ENCODE measurements at places on chromosomes 16 and 17.

DNA sequence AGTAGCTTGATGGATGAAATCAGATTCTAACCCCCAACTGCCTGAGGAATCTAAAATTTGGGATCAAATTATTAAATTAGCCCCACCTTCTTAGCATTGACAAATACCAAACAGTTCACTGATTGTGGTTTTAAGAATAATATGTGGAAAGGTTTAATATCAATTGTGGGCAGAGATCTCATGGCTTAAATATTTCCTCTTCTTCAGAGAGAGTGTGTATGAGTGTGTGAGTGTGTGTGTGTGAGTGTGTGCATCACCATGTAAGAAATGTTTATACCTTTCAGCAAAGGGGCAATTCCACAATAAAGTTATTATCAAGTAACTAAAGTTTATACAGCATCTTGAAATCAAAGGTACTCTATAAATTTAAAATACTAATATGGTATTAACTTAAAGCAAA is 3.2 kb downstream of the SMURF2 start:
- DNase-seq, result no peak

DNA sequence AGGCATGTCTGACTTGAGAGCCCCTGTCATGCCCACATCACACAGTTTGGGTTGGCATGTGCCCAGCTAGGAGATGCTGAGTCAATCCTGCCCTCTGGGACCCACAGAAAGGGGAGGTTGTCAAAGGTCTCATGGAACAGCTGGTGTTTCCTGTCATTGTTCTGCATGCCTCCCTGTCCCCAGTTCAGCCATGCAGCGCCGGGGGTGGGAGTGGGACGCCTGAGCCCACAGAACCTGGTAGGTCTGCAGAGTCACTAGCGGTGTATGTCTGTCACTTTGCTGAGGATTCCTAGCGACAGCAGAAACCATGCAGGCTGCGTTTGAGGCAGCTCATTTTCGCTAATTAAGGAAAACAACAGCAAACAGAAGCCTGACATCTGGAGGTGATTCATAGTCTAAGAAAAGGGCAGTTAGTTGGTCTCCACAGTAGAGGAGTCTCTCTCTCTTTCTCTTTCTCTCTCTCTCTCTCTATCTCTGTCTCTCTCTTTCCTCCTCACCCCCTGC is 19.6 kb upstream of the CCL1 start:
- peak; percentile 38 for DNase-seq

DNA sequence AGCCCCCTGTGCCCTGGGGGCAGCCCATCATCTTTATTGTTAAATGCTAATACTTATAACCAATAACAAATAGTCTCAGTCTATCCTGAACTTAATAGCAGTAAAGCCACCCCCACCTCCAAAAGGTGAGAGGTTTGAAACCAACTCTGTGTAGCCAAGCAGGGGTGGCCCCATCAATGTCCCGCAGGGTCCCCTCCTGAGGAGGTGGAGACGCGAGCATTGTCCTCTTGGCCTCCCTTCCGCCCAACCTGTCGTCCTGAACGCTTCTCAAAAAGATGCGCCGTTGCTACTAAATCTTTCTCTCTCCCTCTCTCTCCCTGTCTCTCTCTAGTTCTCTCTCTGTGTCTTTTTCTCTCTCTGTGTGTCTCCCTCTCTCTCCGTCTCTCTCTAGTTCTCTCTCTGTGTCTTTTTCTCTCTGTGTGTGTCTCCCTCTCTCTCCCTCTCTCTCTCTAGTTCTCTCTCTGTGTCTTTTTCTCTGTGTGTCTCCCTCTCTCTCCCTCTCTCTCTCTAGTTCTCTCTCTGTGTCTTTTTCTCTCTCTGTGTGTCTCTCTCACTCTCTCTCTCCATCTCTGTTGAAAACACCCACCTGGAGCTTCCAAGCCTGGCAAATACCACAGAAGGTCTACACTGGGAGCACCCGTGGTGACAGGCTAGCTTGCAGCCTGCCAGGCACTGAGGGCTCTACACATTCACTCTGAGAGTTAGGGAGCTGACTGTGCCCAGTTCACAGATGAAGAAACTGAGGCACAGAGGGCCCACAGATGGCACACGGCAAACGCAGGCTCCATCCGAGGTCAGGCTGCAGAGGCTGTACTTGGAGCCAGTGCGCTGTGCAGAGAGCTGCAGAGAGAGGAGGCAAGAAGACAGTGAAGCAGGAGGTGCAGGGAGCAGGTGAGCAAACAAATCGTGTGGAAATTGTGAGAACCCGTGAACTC is 185.9 kb downstream of the C16orf95 start:
- no peak for DNase-seq

GRCh38 chr17:69445132-69445531 is 30.6 kb downstream of the MAP2K6 start:
- DNase-seq, result no peak

- no peak for DNase-seq
Observed at GRCh38 chr16:8861563-8862308, 7.1 kb downstream of the CARHSP1 start.

DNA sequence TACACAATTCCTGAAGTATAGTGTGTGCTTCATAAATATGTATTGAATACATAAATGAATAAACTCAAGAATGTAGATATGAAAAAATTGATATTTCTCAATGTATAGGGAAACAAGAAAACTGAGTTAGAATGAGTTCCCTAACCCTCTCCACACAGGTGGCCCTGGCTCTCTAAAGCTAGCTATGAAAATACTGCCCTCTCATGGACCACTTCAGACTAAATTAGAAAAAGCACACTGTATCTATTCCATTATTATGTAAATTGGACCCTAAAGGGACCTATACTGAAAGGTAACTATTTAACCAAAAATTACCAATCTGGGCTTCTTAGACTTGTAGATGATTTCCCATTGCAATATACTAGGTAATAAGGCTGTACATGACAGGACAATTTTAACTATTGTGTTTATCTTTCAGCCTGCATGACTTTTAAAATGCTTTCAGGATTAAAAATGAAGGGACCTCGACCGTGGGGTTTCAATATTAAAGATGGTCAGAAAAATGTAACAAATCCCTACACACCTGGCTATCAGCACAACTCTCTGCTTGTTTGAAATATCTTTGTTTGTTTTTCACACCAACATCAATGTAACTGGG is 672.5 kb upstream of the KIF2B start:
- DNase-seq, result no peak

DNA sequence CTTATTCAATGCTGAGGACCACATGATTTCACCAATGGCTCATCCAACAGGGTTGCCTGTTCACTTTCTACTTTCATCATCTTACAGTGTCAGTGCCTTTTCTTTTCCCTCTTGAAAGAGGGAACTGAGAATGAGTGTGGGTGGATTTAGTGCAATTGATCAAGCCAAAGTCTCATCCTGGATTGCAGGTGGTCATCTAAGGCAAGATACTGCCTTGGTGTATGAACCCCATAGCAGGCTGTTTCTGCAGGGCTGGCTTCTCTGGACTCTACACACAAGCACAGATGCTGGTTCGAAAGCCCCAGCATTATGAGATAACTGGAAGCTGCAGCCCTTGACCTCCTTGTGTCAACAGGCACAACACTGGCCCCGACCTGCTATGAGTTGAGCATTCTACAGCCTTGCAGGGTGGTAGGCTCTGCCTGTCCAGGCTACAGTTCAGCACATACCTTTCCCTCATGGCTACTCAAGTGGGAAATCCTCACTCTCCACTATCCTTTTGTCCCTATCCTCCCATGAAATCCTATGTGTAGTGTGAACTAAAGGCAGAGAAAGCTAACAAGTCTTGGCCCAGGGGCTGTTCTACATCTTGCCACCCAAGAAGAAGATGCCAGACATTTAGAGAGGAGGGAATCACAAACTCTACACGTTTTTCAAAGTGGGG is 358.7 kb downstream of the SLC39A11 start:
- DNase-seq, result no peak

- DNase-seq, result no peak
Observed at GRCh38 chr16:29141586-29142324, 156.9 kb downstream of the LAT start.

- no peak for DNase-seq
Observed at GRCh38 chr16:12340151-12340733, 363.7 kb downstream of the SNX29 start.

DNA sequence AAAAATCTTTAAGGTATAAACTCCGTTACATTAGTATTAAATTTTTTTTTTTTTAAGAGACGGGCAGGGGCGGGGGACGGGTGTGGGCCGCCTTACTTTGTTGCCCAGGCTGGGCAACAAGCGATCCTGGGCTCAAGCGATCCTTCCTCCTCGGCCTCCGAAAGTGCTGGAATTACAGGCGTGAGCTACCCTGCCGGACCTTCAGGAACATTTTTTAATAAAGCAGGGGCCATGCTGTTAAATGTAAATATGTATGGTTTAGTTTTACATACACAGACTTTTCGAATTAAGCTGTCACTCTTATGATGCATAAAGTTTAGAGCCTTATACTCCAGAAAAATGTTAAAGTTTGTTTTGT is 2.4 kb downstream of the PPM1D start:
- no peak for DNase-seq

GRCh38 chr17:57385975-57386374 is 129.7 kb downstream of the MSI2 start:
- no peak for DNase-seq

DNA sequence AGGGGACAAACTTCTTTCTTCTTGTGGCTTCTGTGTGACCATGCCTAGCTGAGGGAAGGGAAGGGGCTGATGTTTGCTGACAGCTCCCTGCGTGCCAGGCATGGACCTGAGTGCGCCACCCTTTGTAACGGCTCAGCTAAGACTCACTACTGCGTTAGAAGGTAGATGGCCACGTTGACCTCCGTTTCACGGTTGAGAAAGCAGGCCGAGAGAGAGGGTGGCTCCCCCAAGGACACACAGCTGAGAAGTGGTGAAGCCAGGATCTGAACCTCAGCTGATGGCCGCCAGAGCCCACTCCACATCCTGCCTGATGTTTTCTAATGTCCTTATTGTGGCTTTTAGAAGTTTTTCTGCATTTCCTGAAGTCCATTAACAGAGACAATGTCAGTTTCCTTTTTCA is 45.1 kb downstream of the RGS9 start:
- DNase-seq, result no peak

- peak; percentile 41 for DNase-seq
Observed at GRCh38 chr16:53457670-53458069, 23.4 kb downstream of the RBL2 start.

GRCh38 chr17:81863123-81863675 is 2.9 kb upstream of the P4HB start:
- no peak for DNase-seq

GRCh38 chr17:17346428-17347233 is 43.5 kb downstream of the NT5M start:
- no peak for DNase-seq

GRCh38 chr16:69064124-69064763 is 41.2 kb upstream of the HAS3 start:
- no peak for DNase-seq

DNA sequence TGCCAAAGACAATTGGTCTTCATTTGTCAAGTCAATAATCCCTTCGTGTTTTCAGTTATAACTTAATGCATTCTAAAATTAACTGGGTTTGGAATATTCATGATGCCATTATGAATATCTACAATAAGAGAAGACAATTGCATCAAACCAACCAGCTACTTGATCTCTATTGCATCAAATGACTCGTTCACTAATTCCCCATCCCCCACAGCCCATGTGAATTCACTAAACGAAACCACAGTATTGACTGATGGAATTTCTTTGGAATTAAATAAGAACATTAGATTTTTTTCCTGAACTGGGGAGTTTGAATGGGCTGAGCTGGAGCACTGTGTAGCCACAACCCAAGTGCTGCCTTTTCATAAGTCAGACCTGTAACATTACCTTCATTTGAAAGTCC is 65.3 kb downstream of the HS3ST3B1 start:
- no peak for DNase-seq

GRCh38 chr17:82257473-82257872 is 16.0 kb downstream of the CSNK1D start:
- DNase-seq, result no peak

DNA sequence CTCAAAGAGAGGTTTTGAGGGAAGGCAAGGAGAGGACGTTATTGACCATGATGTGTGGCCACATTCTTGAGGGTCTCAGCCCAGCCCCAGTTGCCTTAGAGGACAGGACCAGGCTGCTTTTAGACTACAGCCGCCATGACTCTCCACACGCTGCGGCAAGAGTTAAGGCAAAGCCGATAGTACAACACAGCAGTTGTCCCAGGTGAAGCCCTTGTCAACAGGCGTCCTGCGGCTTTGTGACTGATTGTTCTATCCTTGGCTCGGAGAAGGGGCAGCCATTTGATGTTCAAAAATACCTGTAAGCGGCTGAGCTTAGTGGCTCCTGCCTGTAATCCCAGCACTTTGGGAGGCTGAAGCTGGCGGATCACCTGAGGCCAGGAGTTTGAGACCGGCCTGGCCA is 28.8 kb downstream of the TMEM92 start:
- DNase-seq, result no peak

- DNase-seq, result no peak
Observed at GRCh38 chr17:45368651-45369050, 51.8 kb upstream of the MAP3K14 start.

DNA sequence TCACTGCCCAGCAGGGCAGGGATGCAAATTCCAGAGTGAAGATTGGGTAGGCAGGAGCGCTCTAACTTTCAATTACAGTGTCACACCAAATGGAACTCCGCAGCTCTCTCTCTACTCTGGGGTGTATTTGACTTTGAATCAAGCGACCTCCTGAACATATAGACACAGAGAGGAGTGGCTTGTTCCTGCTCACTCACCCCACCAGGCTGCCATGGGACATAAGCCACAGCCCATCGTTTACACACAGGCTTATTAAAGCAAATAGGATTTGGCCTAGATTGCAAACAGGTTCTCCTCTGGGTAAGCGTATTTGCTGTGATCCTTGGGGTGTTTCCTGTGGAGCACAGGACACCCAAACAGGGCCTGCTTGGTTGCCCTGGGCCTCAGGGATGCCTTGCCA is 281.6 kb upstream of the CCL2 start:
- DNase-seq, result no peak

- DNase-seq, result no peak
Observed at GRCh38 chr16:23374721-23375510, 72.8 kb downstream of the SCNN1B start.

- DNase-seq, result no peak
Observed at GRCh38 chr16:85090181-85090580, 22.1 kb downstream of the CIBAR2 start.

GRCh38 chr16:26453215-26453614 is 613.5 kb upstream of the C16orf82 start:
- DNase-seq, result no peak

GRCh38 chr16:86002178-86002900 is 103.4 kb downstream of the IRF8 start:
- DNase-seq, result no peak

DNA sequence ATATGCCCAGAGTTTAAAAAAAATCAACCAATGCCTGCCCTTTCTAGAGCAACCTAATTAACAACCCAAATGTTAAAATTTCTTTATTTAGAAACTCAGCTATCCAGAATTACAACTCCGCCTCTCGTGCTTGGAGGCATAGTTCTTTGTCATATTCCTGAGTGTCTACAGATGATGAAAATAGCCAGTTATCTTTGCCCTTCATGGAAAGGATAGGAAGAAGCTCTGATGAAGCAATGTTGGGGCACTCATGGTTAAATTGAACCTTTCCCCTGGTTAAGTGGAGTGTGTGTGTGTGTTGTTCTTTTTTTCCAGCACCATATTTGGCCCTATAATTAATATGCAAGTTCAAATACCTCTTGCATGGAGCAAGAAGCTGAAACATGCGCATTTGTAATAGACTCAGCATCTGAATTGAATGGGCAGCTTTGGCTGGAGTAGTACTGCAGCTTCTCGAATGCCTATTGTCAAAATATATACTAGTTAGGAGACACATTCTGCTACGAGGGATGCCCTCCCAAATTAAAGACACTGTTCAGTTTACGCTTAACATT is 506.2 kb downstream of the WWOX start:
- no peak for DNase-seq
